NCI-H1436 treated with DMSO at 0.1 percent for 48 hours (cell line): ENCODE measurements at places on chromosomes 5 and 9.

GRCh38 chr9:686321-686813 is 155.1 kb upstream of the DMRT1 start:
- DNase-seq, result no peak

GRCh38 chr9:109192732-109193361 is 25.8 kb upstream of the FRRS1L start:
- no peak for DNase-seq

DNA sequence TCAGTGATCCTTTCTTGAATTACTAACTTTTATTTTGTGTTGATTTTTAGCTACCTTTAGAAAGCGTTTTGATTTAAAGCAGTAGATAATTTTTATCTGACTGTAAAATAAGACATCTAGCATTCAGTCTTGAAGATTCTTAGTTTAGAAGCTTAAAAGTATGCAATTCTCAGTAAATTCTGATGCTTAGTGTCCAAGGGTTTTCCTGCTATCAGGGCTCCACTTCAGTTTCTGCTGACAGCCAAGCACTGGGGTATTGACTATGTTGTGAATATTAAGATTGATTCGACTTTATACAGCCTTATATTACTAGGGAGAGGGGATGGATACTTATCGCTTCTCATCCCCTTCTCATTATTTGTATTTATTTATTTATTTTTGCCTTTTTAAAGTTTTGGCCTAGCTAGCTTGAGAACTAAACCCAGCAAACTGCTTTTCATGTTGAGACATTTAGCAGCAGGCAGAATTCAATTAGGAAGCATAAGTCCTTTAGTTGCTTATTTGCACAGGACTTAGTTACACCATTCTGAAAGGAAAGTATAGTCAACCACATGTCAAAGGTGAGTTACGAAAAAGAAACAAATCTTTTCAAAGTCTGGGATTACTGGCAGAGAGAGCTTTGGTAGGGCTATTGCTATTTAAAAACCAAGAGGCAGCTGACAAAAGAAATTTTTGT is 2.9 kb downstream of the PBX3 start:
- no peak for DNase-seq

DNA sequence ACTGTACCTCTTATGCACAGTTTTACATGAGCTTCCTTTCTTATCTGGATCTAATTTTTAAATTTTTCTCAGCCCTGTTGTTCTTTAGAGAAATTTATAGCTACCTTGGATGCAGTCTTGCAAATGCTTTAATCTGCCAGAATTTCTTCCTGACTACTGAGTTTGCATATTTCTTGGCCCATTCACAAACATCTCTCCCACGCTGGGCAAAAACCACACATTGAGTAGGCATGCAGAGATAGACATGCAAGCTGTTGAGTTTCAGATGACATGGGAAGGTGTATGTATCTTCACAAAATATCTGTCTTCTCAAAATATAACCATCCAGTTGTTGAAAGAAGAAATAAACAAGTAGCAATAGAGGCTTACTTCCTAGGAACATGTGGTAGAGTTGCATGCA is 101.2 kb downstream of the PARP8 start:
- DNase-seq, result no peak

DNA sequence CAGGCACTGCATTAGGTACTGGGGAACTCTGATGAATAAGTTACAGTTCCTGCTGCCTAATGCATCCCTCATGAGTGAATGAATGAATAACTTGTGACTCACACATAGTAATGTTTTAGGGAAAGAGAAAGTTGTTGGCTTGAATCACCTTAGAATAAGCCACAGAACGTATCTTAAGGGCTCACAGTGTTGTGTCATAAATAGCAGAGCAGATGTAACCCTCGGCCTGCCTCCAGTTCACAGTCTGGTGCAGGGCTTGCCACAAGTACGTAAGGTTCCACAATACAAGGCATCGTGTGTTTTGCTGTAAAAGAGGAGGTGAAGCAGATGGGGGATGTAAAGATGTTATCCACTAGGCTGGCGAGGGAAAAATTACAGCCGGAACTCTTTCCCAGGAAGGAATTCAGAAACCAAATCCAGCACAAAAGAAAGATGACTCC is 218.7 kb downstream of the TRPM3 start:
- DNase-seq, result no peak

DNA sequence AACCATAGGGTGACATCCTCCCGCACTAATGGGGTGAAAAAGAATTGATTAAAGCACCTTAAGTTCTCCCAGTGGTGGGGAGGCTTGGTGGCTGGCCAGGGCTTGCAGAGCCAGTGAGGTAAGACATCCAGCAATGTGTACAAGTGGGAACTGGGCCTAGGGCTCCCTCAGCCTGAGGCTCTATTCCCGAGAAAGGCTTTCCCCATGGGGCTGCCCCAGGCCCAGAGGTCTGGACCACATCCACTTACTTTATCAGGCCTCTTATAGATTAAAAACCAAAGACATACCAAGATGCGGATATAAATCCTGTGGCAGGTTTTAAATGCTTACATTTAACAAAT is 35.3 kb downstream of the C5orf15 start:
- no peak for DNase-seq

DNA sequence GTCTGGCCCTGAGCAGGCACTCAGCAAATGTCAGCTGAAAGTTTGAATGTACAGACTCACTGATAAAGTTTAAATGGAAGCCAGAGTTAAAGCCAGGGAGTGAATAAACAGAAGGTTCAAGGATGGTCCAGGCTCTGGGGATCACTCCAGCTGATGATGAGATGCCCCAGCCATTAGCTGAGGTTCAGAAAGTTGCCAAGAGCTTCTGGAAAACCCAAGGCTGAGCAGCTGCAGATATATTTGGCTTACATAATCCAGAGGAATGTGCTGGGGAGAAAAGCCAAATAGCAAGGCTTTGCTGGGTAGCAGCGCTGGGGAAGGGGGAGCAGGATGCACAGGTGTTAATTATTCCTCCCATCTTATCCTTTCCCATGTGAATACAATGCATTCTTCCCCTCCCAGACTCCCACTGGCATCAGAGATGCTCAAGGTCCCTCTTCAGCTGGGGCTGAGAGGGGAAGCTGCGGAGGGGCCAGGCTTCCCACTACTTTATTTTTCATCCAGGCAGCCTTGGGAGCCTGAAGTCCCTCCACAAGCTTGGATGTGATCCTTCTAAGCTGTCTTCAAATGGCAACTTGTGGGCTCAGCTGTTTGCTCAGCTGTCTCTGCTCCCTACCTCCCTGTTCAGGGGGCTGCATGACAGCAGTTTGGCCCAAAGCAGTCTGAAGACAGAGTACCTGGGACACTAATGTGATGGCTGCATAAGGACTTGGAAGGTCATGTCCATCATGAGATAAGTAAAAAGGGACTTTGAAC is 341.2 kb downstream of the TRIM32 start:
- no peak for DNase-seq

DNA sequence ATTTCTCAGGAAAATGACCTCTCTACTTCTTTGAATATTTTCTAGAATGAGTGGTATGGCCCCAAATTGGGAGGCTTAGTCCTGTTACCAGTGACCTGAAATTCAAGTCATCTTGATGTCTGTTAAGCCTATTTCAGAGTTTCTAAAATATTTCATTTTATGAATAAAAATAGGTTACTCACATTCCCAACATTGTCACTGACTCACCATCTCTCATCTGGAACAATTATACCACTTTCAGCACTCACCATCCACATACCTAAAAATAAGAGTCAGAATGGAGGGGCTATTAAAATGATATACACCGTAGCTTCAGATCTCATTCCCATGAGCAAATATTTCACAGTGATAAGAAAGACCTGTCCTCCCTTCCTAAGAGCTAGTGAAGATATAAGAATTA is 71.8 kb downstream of the KIAA1958 start:
- DNase-seq, result no peak

DNA sequence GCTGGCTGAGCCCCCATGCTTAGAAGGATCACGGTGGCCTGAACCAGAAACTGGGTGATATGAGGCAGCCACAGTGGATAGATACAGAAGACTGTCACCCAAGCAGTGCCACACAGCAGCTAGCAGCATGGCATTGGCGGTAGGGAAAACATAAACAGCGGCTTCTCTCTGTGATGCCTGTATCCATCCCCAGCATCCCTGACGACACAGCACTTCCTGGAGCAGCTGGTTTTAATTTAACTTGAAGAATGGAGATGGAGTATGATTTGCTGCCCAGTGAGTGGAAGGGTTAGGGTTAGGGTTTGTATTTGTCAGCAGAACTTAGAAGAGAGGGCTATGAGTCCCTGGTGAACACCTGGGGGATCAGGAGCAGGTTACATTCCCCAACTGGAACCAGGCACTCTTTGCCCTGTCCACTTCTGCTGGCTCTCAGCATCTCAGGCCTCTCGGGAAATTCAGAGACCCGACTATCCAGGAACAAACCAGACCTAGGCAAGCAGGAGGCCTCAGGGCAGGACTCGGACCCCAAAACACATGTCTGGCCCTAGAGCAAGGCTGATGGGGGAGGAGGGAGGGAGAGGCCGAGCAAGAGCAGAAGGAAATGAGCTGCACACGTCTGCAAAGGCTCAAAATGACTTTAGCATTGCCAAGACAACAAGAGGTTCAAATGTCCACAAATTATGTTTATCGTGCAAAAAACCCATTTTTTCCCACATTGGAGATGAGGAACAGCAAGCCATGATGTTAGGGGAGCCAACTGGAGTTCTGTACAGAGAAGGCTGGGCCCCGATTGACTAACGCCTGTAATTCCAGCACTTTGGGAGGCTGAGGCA is 6.5 kb upstream of the GGTA1 start:
- no peak for DNase-seq

GRCh38 chr5:38369692-38370091 is 111.3 kb downstream of the EGFLAM start:
- DNase-seq, result no peak

DNA sequence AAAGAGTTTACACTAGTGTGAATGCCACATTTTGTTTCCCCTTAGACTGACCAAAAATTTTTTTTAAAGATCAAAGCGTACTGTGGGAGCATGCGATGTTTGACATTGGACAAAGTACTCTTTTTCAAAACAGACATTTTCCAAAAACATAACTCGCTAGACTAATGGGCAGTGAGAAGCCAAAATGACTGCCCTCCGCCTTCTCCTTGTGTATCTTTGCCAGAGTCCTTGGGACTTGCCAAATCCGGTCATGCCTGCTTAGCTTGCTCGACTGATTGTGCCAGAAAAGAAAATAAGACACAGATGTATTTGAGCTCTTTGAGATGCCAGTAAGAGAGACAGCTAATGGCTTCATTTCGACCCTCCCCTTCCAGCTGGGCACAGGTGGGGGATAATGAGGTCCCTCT is 157.5 kb downstream of the MAPKAP1 start:
- DNase-seq, result no peak

- no peak for DNase-seq
These were observed 70.1 kb downstream of the WNK2 start for GRCh38 chr9:93254061-93254481.

DNA sequence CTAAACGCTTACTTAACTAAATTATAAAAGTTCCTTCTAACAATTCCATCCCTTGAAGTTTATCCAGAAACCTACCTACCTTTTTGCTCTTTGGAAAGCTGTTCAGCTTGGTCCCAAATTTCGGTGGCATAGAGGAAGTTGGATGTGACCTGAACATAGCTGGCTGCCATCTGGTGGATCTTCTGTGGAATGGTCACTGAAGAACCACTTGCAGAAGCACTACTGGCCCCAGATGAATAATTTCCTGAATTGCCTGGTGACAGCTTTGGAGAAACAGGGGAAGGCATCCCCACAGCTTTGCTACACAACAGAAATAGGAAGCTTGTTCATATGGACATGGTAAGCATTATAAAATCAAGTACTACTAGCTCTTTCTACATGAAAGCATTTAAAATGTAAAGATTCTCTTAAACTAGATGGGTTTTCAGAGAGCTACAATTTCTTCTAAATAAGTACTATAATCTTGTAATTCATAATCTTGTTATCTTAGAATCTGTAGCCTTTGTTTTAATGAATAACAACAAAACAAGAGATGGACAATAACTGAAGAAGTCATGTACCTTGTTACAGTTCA is 9.9 kb downstream of the LEAP2 start:
- no peak for DNase-seq

DNA sequence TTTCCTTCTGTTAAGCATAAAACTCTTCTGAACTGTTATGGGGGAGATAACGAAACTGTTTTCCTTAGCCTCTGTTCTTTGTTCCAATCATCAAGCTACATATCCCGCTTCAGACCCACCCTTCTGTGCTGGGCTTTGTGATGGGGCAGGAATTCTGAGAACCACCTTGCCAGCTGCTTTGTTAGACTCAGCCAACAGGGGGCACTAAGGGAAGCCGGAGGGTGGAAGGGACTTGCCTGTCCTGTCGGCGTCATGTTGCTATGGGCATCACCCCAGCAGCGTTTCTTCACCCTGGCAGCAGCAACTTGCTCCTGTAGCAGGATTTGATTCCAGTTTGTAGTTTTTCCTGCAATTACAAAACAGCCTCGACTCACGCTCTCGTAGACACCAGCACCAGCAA is 169.1 kb downstream of the CAAP1 start:
- DNase-seq, result no peak

DNA sequence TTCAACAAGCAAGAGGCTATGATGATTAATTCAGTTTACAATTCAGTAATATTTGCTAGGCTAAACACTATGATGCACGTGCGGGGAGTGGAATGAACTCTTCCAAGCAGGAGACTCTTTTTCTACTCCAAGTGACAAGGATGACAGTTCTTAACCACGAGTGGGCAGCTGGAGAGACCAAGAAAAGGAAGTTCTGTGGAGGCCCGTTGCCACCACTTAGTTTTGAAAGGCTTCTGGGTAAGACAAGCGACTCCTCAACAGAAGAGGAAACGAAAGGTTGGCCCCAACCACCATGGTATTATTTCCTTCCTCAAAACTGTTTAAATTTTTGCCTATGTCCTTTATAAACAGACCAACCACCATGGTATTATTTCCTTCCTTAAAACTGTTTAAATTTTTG is 2.8 kb downstream of the DCAF12 start:
- DNase-seq, result no peak

- DNase-seq, result no peak
These were observed 5.2 kb upstream of the ARRDC3 start for GRCh38 chr5:91388362-91388761.

DNA sequence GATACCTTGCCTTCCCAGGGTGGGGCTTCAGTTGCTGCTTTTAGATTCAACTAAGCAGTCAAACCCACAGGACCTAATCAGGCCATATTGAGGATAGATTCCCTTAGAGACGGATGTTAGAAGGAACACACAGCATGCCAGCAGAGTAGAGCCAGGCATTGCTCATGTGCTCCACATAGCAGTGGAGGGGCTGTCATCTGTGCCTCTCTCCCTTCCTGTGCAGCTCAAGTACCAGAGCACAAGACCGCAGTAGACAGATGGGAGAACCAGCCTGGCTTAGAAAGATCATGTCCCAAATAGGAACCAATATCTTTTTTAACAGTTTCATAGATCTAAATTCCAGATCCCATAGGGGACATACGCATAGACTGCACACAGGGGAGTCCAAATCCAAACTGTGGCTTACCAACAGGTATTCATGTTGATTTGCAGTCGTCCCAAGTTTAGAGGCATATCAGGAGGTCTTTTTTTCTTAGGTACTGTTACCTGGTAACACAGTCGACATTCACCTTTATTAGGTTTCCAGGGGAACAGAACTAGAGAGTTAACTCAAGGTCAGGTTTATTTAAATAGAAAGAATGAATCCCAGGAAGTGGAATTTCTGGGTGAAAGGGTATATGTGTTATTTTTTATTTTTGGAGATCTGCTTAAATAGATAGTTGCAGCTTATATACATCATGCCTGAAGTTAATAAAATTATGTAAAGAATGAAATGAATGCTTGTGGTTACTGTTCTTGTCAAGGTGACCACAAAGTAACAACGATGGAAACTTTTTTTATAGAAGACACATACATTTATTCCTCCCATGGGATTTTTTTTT is 43.5 kb upstream of the PCAT7 start:
- DNase-seq, result no peak

GRCh38 chr5:126450346-126450745 is 27.1 kb downstream of the GRAMD2B start:
- DNase-seq, result no peak
